ENCODE measurements at places on chromosomes 7 and 10.
A peak's percentile ranks its signal among the peaks of the same experiment; 100 is the strongest.

DNA sequence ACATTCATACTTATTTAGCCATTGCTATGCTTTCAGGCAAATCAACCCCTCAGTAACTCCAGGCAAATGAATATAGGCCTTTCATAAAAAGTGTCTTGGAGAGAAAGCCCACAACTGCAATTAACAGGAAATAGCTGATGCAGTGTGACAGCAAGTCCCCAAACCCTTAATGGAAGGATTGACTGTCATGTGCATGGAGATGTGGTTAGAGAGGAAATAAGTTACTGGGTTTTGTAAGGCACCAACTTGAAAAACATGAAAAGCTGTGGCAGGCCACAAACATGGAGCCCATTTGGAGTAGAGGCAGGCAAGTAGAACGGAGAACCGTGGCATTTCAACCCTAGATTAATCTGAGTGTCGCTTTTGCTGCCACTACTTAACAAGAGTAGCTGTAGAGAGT lies 549.4 kb upstream of the C7orf33 start:
- DNase-seq = no peak

DNA sequence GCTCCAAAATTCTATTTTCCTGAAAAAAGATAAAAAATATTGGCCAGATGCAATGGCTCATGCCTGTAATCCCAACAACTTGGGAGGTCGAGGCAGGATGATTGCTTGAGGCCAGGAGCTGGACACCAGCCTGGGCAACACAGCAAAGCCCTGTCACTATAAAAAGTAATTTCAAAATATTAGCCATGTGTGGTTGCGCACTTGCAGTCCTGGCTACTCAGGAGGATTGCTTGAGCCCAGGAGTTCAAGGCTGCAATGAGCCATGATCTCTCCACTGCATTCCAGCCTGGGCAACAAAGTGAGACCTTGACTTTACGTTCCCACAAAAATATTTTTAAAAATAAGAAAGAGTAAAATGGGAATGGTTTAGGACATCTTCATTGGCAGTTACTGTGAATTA lies 104.1 kb upstream of the AFAP1L2 start:
- DNase-seq = no peak

GRCh38 chr10:110226543-110226925 lies 19.1 kb downstream of the MXI1 start:
- peak; percentile 67 for DNase-seq

DNA sequence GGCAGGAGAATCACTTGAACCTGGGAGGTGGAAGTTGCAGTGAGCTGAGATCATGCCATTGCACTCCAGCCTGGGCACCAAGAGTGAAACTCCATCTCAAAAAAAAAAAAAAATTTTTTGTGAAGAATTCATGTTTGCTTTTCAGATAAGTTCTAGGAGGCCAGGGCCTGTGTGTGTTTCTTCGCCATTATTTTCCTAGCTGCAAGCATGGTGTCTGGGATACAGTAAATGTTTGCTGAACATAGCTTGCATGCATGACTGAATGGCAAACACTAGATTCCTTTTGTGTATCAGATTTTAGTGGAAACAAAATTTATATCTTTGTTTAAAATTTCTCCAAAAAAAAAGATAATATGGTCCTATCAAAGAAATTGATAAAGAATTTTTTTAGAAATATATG lies 9.7 kb upstream of the MACC1 start:
- no peak for DNase-seq

- no peak for DNase-seq
Measured at GRCh38 chr10:20648263-20648874, 248.7 kb downstream of the NEBL start.

DNA sequence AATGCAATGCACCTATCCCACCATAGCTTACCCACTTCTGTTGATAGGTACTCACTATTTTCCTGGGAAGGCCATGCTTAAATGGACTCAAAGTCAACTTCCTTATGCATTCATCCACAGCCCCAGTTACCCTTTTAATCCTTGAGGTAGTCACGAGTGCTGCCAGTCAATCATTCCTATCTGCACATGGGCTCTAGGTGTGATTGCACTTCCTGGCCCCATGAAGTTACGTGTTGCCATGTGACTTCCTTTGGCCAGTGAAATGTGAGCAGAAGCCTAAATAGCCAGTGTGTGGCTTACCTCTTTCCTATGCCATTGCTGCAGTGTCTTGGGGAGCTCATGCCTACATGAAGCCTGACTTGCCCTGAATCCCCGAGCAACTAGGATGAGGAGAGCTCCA lies 23.5 kb upstream of the EIF5AL1 start:
- DNase-seq = no peak

DNA sequence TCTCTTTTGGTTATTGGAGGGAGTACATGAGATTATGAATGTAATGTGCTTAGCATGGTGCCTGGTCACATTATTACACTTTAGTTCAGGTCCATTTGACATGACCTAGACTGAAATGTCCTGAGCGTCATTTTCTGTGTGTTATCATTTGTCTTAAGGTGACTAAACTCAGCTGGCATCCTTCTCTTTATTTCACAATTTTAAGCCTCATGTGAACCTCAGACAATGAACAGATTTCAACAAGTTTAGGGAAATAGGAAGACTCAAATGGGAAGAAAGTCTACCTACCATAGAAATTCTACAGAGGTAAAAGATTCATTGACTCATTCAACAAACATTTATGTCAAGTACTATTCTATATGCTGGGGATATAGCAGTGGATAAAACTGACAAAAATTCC lies 70.2 kb upstream of the EXOC6 start:
- DNase-seq = no peak

GRCh38 chr10:28668363-28669226 lies 8.7 kb upstream of the BAMBI start:
- DNase-seq = peak; percentile 42

- DNase-seq = no peak
Measured at GRCh38 chr10:78938695-78939672, 129.8 kb upstream of the ZMIZ1 start.

DNA sequence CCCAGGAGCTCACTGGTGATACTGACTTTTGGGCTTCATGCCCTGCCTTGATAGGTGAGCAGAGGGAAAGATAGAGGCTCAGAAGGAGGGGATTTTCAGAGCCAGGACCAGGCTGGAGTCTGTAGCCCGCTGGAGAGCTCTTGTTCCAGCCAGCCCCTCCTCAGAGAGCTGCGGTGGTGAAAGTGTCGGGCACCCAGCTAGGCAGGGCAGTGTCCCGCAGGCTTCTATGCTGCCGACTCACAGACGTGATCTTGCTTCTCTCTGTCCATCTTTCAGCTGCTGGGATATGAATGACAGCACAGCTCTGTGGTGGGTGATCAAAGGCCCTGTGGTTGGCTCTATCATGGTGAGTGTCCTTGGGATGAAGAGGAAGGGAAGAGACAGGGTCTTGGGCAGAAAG lies 35.2 kb downstream of the ADCYAP1R1 start:
- DNase-seq = no peak

GRCh38 chr10:71727738-71728737 lies 8.5 kb upstream of the C10orf105 start:
- DNase-seq = no peak

- DNase-seq = no peak
Measured at GRCh38 chr7:128279124-128279713, 38.1 kb downstream of the LEP start.

DNA sequence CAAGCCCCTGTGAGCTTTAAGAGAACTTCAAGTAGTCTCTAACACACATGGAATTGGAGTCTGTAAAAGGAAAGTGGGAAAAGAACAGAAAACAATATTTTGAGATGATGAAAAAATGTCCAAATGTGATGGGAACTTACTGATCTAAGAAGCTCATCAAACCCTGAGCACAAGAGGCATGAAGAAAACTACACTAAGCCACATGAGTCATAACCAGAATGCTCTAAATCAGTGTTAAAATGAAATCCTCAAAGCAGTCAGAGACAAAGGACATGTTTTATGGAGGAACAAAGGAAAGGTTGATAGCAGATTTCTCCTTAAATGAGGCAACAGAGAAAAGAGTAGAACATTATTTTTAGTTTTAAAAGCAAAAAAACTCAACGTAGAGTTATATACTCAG lies 37.2 kb downstream of the ZNF33A start:
- DNase-seq = no peak

- DNase-seq = no peak
Measured at GRCh38 chr7:142801601-142802295, 31.0 kb downstream of the PRSS2 start.

- no peak for DNase-seq
Measured at GRCh38 chr10:47090042-47090441, 178.8 kb downstream of the PTPN20 start.

DNA sequence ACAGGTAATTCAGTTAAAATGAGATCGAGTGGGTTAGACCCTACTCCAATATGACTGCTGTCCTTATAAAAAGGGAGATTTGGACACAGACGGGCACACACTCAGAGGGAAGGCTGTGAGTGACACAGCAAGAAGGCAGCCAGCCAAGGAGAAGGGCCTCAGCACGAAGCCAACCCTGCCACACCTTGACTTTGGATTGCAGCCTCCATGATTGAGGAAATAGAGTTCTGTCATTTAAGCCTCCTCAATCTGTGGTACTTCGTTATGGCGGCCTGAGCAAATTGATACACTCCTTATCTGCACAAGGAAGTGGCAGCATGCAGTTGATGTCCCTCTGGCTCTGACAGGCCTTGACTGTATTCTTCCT lies 43.8 kb downstream of the SH2D4B start:
- no peak for DNase-seq

GRCh38 chr10:74114041-74114448 lies 36.6 kb downstream of the AP3M1 start:
- DNase-seq = no peak

DNA sequence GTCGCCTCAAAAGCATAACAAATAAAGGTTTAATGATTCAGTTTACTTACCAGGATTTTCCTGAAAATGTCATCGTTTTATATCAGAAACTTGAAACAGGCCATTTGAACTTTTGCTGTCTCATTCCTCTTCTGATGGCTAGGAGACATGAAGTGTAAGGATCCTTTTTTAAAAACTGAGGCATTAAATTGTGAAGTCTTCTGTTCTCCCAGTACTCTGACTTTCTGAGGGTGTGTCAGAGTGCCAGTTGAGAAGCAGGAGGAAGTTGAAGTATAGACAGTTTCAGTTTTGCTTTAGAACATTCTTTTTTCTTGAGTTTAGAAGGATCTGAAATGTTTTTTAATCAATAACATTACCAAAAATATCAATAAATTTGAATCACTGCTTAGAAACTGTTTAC lies at the start of gene SAMD9L:
SAMD9L (minus strand) TSS at position 242 of the 400 bp plus-strand sequence. CDS start 12,414 bp downstream, outside the sequence.
- no peak for DNase-seq

DNA sequence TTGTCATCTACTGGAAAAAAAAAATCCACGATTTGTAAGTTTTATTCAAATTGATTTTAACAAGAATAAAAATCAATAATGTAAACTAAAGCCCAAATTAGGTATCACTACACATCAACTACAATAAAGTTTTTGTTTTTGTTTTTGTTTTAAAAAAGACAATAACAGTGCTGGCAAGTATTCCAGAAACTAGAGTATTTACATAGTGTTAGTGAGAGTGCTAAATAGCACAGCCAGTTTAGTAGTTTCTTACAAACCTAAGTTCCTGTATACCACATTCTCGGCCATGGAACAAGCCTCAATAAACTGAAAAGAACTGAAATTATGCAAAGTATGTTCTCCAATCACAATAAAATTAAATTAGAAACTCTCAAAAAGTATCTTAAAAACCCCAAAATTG lies 8.1 kb downstream of the ARHGAP12 start:
- no peak for DNase-seq

GRCh38 chr10:23656735-23657134 lies 217.9 kb downstream of the OTUD1 start:
- no peak for DNase-seq

- DNase-seq = no peak
Measured at GRCh38 chr10:121999301-121999700, 10.3 kb downstream of the TACC2 start.

DNA sequence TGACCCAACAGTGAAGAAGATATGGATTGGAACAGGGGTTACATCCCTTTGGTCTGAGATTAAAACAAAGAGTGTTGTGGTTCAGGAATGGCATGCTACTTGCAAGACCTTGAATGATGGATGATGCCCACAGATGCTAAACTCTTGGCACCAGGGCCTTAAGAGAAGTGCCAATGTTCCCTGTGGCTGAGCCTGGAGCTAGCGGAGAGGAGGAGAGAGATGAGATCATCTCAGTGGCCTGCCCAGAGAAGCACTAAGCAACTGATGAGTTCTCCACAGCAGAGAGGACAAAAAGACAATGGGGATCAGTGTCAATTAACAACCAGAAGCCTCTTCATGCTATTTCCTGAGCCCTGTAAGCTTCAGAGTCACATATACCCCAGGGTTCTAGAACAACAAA lies 97.8 kb downstream of the ELAPOR2 start:
- DNase-seq = no peak

DNA sequence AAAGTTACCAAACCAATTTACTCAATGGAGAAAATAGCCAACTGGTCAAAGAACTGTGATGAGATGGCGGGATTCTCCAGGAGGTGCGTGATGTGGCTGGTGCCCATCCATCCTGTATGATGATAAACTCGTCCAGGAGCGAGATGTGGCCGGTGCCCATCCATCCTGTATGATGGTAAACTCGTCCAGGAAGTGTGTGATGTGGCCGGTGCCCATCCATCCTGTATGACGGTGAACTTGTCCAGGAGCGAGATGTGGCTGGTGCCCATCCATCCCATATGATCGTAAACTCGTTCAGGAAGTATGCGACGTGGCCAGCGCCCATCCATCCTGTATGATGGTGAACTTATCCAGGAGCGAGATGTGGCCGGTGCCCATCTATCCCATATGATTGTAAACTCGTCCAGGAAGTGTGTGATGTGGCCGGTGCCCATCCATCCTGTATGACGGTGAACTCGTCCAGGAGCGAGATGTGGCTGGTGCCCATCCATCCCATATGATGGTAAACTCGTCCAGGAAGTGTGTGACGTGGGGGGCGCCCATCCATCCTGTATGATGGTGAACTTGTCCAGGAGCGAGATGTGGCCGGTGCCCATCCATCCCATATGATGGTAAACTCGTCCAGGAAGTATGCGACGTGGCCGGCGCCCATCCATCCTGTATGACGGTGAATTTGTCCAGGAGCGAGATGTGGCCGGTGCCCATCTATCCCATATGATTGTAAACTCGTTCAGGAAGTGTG lies 496.2 kb downstream of the DNAJB6 start:
- no peak for DNase-seq

- DNase-seq = no peak
Measured at GRCh38 chr7:1545417-1546246, 10.4 kb downstream of the TMEM184A start.

DNA sequence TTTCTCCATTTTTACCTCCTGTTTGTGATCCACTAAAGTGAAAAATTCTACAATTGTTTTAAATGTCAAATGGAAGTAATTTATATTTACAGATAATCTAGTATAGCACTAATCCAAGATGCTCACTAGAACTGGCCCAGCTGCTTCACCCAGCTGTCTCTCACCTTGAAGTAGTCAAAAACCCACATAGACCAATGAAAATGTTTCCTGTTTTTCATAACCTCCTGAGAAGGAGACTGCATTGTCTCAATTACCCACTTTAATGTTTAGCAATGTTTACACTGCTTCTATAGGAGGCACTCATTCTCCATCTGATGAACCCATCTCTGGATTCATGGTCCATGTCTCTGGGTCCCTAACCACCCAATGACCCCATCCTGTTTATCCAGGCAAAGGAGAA lies 56.1 kb upstream of the ADO start:
- DNase-seq = no peak

All from neural crest cell (in vitro differentiated cells).